GM12865 (cell line): ENCODE measurements at places on chromosomes 6 and 20.

- DNase-seq = no peak
Observed at GRCh38 chr6:82775361-82775760, 290.3 kb downstream of the UBE3D start.

- peak; percentile 68 for DNase-seq
Observed at GRCh38 chr6:25366903-25367545, 87.8 kb downstream of the CARMIL1 start.

DNA sequence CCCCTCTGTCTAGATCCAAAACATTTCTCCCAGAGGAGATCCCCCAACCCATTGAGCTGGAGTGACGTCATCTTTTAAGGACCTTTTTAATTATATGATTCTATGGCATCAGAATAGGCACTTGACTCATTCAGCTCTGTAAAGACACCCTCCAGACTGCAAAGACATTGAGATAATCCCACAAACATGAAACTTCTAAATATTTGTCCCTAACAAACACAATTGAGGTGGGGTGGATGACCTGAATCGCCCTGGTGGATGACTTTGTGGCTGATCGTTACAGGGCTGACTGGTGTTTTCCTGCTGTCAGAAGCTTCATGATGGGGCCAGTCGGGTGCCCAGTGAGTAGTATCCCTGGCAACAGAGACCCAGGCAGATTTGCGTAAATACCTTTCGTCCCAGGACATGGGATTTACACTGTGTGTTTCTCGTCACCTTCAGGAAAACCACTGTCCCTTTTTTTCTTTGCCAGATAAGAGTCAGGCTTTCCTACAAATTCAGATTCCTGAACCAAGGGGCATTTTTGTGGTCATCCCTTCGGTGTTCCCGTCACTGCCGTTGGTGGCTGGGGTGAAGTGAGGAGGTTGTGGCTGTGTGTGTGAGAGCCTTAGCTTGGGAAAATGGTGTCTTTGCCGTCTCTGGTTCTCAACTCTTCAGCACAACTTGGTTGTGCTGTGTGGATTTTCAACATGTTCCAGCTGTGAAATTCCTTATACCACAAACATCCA lies 5.3 kb upstream of the PCK1 start:
- DNase-seq = no peak

- no peak for DNase-seq
Observed at GRCh38 chr6:24761851-24762250, 12.9 kb upstream of the GMNN start.

GRCh38 chr6:140490081-140490480 lies 1115.6 kb upstream of the CITED2 start:
- no peak for DNase-seq

DNA sequence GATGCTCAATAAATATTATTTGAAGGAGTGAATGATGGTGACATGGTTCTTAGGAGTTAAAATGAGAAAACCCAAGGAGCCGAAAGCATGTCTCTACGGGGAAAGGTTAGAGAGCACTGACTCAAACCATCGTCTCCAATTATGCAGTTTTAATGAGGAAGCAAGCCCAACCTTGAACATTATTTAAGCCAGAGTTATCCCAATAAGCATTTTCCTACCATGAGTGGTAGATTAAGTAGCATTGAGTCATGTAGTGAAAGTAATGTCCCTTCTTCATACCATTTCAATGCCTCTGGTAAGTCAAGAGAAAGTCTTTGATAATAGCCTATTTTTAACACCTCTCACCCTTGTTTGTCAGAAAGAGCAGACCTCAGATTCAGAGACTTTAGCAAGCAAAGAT lies 13.5 kb downstream of the TSHZ2 start:
- no peak for DNase-seq

GRCh38 chr6:168060521-168060931 lies 18.5 kb downstream of the FRMD1 start:
- DNase-seq = no peak

- DNase-seq = no peak
Observed at GRCh38 chr20:62120990-62121775, 1.1 kb upstream of the LSM14B start.

DNA sequence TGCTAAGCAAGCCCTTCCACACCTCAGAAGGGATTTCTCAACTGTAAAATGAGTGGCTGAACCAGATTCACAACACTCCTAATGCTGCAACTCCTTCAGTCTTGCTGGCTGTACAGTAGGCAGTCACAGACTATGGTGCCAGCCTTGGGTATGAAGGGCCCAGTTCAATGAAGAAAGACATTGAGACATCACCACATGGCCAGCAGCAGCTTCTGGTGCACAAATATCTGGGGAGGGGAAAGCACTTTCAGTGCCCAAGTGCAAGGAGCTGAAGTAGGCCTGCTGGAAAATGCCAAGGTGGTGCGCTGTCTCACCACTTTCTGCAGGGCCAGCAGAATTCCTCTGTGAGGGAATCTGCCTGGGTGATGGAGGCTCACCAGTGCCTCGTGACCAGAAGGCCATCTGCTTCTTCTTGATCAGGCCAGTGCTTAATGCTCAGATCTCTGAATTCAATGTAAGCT lies 1.8 kb downstream of the PLA2G7 start:
- DNase-seq = no peak

DNA sequence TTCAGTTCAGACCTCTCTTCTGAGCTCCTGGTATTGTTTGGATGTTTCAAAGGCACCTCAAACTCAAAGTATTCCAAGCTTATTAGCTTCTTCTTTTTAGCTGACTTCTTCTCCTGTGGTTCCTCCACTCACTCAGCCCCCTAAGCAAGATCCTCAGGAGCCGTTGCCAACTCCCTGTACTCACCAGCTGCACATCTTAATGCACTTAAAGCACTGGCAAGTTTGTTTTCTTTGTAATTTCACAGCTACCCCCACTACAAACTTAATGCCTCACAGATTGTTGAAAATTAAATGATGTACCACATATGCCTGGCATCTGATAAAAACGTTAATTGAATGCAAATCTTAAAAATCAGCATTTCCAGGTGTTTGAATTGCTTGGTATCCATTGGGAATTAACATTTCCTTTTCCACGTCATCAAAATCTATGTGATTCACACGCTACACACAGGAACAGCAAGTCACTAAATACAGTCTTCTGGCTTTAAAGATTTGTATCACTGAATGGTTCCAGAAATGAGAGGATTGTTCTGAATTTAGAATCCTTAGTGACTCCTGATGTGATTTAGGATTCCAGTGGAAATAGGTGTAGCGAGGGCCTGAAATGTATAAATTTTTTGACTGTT lies 24.5 kb downstream of the CALHM6 start:
- no peak for DNase-seq

GRCh38 chr6:131784561-131784960 lies 23.3 kb upstream of the ENPP1 start:
- no peak for DNase-seq

GRCh38 chr6:63352544-63353285 lies 32.9 kb upstream of the LGSN start:
- DNase-seq = peak; percentile 96

- peak; percentile 82 for DNase-seq
Observed at GRCh38 chr6:87907521-87907920, 140.1 kb upstream of the SPACA1 start.

- no peak for DNase-seq
Observed at GRCh38 chr6:161561908-161562307, 288.0 kb upstream of the AGPAT4 start.

- DNase-seq = peak; percentile 73
Observed at GRCh38 chr6:2866171-2866846, 24.6 kb upstream of the SERPINB1 start.

GRCh38 chr6:166335378-166336302 lies 6.7 kb downstream of the SFT2D1 start:
- DNase-seq = peak; percentile 84

- DNase-seq = no peak
Observed at GRCh38 chr6:45255434-45255833, 72.7 kb upstream of the RUNX2 start.

DNA sequence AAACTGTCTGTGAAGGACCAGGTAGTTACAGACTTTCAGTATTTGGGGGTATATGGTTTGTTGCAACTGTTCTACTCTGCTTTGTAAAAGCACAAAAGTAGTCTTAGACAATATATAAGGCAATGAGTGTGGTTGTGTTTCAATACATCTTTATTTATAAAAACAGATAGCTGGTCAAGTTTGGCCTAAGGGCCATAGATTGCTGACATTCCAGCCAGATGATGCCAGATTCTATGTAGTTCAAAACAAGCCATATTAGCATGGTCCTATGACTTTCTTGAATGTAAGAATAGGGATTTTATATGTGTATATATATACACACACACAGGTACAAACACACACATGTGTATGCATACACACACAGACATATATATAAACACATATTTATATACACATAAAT lies 201.8 kb downstream of the GRIK2 start:
- DNase-seq = no peak

- no peak for DNase-seq
Observed at GRCh38 chr6:84977363-84977705, 212.9 kb upstream of the TBX18 start.

- DNase-seq = no peak
Observed at GRCh38 chr6:100465701-100466409, 1.1 kb upstream of the SIM1 start.

DNA sequence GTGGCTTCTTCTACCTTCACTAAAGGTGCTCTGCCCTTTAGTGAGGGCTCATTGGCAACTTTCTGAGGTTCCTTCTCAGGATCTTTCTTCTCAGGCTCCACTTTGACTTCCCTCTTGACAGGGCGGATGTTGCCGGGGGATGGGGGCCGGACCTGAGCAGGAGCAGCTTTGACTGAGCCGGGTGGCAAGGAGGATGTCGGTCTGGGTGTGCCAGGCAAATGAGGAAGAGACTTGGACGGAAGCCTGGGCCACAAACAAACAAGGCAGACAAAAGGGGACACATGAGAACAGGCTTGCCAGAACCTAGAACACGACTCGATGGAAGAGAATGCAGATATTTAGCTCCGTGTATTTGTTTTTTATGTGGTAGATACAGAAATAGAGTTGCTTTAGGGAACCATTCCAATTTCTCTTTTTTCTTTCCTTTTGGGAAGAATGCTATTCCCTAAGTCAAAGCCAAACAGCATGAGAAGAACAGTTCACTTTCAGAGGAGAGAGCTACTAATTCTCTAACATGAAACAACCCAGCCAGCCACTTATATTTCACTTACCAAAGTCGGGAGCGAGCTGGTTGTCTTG lies 76.2 kb upstream of the BCLAF1 start:
- peak; percentile 46 for DNase-seq

DNA sequence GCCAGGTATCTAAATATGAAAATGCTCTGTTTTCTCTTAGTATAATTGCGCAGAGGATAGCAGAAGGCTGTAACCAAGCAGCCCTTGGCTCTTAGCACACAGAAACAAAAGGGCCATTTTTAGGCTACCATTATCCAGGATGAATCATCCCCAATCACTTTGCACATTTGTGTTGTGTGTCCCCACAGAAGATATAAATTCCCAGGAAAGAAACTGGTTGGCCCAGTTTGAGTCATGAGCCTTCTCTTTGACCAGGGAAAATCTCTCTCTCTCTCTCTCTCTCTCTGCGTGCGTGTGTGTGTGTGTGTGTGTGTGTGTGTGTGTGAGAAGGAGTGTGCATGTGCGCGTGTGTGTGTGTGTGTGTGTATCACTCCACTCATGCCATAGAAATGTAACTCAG lies 178.5 kb downstream of the FRK start:
- no peak for DNase-seq

DNA sequence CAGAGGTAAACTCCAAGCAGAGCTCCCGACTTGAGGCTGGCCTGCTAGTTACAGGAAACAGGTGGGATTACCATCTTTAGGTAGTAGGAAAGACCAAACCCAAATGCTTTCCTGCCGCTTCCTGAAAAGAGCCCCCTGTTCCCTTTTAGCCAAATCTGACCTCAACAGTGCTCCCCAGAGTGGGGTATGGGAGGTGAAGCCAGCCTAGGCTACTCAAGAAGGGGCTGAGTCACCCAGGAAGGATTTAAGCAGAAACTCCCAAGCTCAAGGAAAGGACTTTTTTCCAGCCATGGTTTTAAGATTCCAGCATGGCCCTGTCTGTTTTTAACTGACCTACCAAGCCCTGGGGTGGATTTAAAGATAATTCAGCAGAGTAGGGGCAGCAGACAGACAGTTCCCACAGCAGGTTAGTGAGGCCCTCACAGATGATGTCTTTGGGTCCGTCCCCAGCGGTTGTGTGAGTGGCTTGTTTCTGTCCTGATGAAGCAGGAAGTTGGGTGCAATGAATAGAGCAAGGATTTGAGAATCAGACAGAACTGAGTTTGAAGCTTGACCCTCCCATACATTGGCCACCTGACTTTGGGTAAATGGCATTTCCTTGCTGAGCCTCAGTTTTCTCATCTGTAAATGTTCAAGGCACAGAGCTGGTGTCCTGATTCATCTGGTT lies 76.9 kb upstream of the MAFB start:
- DNase-seq = no peak

DNA sequence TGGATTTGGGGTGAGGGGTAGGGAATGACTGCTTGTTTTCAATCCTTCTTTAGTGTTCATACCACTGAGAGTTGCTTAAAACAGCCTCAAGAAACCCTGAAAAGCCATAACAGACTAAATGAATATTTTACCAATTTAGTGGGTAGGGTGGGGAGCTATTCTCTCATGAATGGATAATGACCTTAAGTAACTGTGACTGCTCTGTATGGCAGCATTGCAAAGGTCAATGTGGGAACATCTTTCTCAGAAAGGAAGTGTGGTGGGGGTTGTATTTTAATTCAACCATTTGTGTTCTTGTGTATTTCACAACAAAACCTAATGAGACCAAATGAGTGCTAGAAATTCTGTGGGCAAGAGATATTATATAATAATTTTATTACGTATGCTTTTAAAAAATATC lies 55.7 kb downstream of the PHACTR2 start:
- DNase-seq = no peak

GRCh38 chr6:4658486-4658885 lies 117.7 kb upstream of the CDYL start:
- no peak for DNase-seq

- DNase-seq = no peak
Observed at GRCh38 chr6:144999127-144999526, 714.0 kb downstream of the UTRN start.

- no peak for DNase-seq
Observed at GRCh38 chr20:32003325-32003724, 6.9 kb upstream of the CCM2L start.

GRCh38 chr20:60467771-60468170 lies 509.5 kb downstream of the CDH26 start:
- DNase-seq = no peak

GRCh38 chr20:21100578-21101452 lies 5.3 kb downstream of the LINC00237 start:
- peak; percentile 13 for DNase-seq
